Stimulated activated CD4-positive, alpha-beta T cell treated with anti-CD3 and anti-CD28 coated beads, TNF-alpha, amount 100 ng/mL, for 24 hours (primary cell): ENCODE measurements at places on chromosomes 1 and 21.

DNA sequence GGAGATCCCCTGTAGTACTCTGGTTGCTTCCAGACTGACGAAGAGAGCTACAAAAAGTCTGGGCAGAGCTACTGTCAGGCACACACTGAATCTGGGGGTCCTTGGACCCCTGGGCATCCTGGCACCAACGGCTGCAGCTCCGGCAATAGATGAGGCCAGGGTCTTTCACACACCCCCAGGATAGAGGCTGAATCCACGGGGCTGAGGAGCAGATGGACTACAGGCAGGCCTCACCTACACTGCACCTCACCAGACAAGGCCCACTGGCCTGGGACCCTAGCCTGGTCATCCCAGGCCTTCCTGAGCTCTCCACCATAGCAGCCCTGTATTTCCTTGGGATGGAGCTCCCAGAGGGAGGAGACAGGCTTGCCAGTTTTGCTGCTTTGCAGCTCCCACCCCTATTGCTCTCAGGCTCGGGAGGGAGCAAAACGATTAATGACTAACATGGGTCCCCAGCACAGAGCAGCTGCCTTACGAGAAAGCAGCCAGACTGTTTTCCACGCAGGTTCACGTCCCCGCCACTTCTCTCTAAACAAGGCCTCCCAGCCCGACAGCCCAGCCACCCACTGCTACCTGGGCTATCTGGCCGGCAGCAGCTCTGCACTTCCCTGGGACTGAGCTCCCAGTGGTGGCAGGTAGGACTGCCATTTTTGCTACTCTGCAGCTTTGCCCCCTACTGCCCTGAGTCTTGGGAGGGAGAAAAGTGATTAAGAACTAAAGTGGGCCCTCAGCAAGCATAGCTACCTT, 1022.5 kb upstream of the ADGRL2 start:
- no peak for DNase-seq

GRCh38 chr1:155083865-155084721, 5.5 kb downstream of the EFNA3 start:
- no peak for DNase-seq

DNA sequence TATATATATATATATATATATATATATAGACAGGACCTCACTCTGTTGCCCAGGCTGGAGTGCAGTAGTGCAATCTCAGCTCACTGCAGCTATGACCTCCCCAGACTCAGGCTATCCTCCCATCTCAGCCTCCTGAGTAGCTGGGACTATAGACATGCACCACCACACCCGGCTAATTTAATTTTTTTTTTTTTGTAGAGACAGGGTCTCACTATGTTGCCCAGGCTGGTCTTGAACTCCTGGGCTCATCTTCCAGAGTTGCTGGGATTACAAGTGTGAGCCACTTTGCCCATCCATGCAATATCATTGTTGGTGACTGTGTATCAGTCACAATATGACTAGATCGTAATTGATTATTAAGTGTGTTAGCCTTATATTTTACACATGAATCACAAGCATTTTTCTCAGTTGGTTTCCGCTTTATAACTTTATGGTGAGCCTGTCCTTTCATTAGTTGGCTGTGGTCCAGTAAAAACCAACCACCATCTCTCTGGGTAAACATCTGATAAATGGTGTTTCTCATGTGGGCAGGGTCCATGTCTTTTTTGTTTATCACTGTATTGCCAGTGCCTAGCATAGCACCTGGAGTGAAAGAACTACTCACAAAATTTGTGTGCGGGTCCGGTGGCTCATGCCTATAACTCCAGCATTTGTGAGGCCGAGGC, 63.6 kb downstream of the MYOM3 start:
- no peak for DNase-seq

- DNase-seq: no peak
Observed at GRCh38 chr1:45685308-45686014, 872 bp downstream of the GPBP1L1 start.

DNA sequence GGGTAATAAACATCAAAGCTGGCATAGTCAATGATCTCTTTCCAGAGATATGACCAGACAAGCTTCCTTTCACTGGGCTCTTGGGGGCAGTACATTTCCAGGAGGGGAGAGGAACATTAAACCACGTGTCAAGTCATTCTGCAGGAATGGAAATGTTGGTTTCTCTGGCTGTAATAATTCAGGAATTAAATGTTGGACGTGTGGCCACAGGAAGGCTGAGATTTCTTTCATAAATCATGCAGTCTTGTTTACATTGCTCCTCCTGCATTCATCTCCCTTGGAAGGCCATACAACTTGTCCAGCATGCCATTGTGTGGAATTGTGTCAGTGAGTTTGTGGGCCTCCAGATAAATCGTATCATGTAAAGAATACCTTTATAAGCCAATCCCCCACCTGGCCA, 259.2 kb downstream of the ADGRL2 start:
- no peak for DNase-seq

GRCh38 chr1:36178471-36179219, 22.7 kb downstream of the MAP7D1 start:
- no peak for DNase-seq

DNA sequence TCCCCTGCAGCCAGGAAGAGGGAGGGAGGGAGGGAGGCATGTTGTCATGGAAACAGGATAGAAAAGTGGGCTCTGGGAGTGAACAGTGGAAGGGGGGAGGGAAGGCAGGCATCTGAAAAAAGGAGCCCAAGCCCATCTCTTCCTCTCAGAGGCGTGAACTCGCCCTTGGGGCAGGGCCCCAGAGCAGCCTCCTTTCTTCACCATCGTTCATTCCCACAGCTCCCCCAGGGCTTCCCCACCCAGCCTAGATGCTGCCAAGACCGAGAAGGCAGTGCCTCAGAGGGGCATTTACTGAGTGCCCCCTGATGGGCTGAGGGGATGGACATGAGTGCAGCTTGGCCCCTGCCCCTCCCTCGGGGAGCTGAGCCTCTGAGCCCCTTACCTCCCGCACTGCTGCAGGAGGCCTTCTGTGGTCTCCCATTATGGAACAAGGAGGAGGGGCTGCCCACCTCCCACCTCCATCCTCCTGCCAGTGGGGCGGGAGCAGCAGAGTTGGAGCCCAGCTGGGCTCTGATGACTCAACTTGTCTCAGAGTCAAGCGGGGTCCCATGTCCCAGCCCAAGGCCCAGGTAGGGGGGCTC, 39.1 kb upstream of the KIF21B start:
- DNase-seq: no peak

GRCh38 chr1:47128221-47128620, 9.0 kb upstream of the CYP4A22 start:
- DNase-seq: no peak

DNA sequence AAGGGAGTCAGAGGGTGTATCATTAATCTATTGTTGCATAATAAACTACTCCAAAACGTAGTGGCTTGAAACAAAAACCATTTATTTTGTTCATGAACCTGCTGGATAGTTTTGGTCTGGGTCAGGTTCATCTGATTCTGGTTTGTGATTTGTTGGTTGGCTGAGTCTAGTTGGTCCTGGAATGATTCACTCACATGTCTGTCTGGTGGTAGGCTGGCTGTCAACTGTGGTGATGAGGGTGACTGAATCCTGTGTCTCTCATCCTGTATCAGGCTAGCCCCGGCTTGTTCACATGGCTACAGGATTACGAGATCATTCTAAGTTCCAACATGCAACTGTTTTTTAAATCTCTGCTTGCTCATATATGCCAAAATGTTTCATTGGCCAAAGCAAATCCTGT, 22.5 kb upstream of the SIKE1 start:
- no peak for DNase-seq

- DNase-seq: no peak
Observed at GRCh38 chr1:5982276-5982675, 9.9 kb downstream of the NPHP4 start.

DNA sequence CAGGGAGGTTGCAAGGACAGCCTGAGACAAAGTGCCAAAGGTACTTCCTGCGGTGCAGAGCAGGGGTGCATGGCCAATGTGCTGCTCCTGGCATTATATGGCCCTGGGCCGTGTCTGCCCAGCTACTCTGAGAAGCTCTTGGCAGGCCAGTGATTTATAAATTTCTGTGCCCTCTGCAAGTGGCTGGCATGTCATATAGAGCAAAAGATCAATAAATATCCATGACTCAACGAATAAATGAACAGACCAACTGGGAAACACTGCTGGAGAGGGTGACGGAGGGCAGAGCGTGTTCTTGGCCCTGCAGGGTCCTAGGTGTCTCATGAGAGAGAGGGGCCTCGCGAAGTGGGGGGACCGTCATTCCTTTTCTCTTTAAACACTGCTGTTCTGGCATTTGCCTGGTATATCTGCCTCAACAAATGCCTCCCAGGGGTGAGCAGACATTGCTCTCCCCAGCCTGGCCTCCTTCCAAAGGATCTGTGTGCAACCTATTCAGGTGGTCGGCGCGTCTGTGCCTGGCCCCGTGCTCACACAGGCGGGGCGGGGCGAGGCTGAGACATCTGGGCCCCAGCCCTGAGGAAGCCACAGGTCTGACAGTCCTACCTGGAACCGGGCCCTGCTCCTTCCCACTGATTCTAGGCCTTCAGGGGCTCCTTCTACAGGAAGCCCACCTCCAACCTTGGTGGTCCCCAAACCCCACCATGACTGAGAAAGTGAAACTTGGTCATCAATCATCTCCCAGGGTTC, 82.3 kb downstream of the MRPL37 start:
- no peak for DNase-seq

DNA sequence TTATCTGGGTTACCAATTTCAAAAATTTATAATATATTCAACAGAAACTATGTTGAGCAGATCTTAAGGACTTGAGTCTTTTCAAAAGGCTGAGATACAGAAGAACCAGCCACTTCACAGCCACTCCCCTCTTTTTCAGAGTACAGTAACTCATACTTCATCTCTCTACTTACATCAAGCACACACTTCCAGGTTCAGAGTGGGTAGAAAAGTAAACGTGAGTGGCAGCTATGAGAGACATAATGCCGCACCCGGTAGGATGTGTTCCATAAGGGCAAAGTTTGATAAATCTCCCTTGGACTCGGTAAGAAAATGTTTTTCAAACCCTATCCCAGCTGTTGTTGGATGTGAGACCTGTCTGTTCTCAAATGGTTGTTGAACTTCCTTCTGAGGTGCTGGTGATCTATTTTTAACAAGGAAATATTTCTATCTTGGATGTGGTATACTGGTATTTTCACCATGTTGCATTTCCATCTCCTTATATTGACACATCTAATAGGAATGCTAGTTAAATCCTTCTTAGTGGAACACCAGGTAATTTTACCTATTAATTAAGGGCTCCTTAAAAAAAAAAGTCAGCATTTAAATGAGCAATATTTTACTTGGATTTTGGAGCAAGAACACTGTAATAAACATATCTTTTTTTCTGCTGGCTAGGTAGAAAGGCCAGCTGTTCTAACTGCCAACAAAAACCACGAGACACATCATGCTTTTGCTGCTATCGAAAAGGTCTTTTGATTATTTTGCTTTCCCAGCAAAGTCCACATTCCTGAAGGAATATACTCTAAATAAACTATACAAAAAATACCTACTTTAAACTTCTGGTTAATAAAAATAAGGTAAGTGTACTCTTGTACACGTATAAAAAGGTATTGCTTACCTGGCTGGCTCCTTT, 28.2 kb downstream of the CNN3 start:
- no peak for DNase-seq
